AG08395 (cell line): ENCODE measurements at places on chromosomes 7 and 10.

GRCh38 chr10:6274040-6274439 lies 71.3 kb downstream of the PFKFB3 start:
- no peak for DNase-seq

DNA sequence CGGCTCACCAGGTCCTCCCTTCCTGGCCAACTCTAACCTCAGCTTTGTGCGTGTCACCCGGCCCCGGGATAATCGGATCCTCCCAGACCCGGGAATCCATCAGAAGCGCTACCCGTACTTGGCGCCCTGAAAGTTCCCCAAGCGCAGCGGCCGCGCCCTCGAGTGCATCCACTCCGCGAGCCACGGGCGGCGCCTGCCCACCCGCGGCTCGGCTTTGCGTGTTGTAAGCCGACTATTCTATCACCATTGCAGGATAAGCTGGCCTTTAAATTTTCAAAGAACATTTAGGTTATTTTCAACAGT lies 35.7 kb upstream of the EBLN1 start:
- no peak for DNase-seq

- no peak for DNase-seq
These were observed 5.1 kb downstream of the DEPP1 start for GRCh38 chr10:44973323-44974081.

- DNase-seq: no peak
These were observed 82.6 kb upstream of the ELMO1 start for GRCh38 chr7:37531225-37531624.

DNA sequence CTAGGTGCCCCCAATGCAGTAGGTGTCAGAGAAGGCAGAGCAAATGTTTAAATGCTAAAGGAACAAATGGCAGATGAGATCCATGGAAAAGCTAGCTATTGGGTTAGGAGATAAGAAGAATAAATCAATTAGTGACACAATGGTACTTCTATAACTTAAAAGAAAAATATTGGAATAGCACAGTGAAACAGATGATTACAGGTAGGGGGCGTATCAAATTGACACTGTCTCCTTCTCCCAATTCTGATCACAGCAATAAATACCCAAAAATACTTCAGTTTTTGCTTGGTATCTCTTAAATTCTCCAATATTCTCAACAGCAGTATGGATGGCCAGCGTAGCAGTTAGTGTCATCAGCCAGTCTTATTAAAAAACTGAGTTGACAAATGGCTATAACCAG lies 5.2 kb downstream of the FRA10AC1 start:
- no peak for DNase-seq

- DNase-seq: no peak
These were observed 19.0 kb upstream of the ELFN1 start for GRCh38 chr7:1651031-1651446.

- DNase-seq: no peak
These were observed 57.6 kb downstream of the TSPAN15 start for GRCh38 chr10:69508738-69509340.

GRCh38 chr10:60732198-60732806 lies 46.0 kb upstream of the CDK1 start:
- DNase-seq: no peak

- DNase-seq: no peak
These were observed 2.9 kb downstream of the ELFN1 start for GRCh38 chr7:1672851-1673486.

DNA sequence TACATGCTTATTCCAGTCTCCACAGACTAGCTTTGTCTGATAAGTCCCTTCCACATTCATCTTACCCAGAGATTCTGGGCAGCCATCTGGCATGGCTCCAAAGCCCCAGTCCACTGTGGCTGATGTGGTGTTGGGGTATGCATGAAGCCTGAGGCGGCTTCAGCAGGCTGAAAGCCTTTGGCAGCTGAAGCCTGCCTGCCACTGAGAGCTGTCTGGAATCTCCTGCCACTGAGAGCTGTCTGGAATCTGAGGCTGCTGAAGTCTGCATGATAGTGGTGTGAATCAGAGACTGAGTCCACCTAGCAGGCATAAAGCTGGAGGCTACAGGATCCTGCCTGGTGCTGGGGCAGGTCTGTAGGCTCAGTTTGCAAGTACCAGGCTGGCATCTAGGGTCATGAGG lies 87.1 kb downstream of the DYNC1I1 start:
- peak; percentile 52 for DNase-seq

- no peak for DNase-seq
These were observed 13.5 kb downstream of the OR9A2 start for GRCh38 chr7:143013473-143013872.

GRCh38 chr7:82593780-82594179 lies 150.2 kb upstream of the CACNA2D1 start:
- DNase-seq: no peak

DNA sequence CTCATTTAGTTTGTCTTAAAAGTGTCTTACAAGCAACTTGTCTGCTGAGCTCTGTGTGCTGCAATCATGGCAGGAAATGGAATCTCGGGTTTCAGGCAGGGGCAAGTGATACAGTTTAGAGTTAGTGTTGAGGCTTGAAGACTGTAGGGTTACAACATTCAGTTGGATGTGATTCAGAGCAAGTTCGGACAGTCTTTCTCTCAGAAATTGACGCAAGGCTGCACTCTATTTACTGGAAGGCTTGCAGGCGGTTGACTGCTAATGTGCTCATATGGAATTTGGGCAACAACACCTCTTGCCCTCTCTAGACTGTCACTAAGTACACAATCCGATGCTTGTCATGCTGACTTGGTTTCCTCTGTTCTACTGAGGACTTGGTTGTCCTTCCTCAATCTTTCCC lies 161.7 kb upstream of the BMPER start:
- peak; percentile 46 for DNase-seq

DNA sequence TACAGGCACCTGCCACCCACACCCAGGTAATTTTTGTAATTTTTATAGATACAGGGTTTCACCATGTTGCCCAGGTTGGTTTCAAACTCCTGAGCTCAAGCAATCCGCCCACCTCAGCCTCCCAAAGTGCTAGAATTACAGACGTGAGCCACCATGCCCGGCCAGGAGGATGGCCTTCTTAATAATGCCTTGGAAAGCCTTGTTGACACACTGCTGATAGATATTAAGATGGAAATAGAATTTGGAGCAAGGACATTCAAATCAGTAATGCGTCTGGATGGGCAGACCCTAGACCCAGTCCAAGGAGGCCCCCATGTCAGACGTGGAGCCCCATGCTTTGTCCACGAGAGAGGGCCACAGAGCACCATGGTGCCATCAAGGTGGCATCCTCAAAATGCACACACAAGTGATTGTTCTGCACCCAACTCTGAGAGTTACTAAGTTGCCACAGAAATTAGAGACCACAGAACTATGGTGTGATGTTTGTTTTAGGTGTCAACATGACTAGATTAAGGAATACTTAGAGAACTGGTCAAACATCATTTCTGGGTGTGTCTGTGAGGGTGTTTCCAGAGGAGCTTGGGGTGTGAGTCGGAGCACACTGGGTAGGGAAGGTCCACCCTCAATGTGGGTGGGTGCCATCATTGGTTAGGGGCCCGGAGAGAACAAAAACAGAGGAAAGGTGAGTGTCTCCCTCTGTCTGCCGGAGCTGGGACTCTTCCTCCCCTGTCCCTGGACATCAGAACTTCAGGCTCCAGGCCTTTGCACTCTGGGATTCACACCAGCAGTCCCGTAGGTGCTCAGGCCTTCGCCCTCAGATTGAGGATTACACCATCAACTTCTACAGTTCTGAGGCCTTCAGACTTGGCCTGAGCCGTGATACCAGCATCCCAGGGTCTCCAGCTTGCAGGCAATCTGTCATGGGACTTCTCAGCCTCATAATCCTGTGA lies 34.5 kb downstream of the EBF3 start:
- DNase-seq: no peak

DNA sequence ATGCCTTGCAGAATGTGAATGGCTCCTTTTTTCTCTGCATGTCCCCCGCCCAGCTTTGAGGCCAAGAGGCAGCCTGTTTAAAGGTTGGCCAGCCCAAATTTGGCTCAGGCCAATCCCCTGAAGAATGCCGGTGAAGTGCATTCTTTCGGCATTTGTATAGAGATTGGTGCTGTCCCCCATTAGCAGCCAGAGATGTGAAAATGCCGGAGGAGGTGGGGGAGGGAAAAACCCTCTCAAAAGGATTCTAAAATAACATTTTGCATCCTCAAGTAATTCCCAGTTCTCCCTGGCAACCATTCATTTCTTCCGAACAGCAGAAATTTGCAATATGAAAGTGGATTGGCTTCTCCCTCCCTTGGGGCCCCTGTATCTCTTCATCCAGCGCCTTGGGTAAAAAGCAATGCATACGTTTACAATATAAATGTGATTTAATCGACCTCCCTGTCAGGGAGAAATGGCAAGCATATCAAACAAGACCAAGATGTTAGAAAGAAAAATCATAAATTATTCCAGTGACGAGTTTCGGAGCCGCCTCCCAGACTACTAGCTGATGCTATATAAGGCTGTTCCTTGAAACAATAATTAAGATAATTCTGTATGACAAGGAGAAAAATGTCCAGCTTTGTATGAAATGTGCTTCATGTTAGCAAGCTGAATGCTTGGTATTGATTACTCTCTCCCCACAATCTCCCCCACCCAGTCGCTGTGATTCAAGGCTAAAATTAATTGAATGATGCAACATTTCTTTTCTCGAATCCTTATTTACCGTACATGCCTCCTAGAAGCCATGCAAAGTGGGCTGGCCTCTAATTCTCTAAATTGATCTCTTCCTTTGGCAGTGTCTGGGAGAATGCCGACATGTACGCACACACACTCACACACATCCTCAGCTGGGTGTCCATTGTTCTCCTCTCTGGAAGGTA lies 323.7 kb downstream of the RPS24 start:
- DNase-seq: no peak
